G401 (cell line): ENCODE measurements at places on chromosomes 12 and 14. TPM values are rescaled to one million over a fixed set of nuclear protein-coding genes. Genes with fewer than 3 reads are reported as not detected.

GRCh38 chr12:5428332-5429221, 3.3 kb upstream of the NTF3 start:
- peak; percentile 70 for DNase-seq

DNA sequence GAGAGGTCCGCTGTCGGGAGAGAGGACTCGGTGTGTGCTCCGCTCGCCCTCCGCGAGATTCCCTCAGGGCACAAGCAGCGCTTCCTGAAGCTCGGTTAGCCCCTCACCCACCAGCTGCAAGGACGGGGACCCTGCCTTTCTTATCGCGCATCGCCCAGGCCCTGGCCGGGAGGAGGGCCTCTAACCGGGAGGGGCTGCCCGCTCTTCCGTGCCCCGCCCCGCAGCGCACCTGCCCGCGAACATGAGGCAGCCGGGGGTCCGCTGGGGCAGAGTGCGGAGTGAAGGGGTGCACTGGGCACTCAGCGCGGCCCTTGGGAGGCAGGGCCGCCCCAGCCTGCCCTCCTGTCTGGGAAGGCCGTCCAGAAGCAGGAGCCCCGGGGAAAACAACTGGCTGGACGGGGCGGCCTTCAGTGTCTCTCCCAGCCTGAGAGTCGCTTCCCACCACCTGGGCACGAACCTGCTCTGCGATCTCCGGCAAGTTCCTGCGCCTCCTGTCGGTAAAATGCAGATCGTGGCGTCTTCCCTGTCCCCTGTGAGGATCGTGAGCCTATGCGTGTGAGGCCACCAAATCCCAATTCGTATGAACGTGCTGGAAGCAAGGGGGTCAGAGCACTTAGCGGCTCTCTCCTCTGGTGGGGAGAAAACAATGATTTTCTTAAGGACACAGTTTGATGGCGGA, 28.0 kb upstream of the ADIPOR2 start:
- peak; percentile 23 for DNase-seq

- no peak for DNase-seq
Measured at GRCh38 chr12:75437564-75437963, 43.0 kb upstream of the GLIPR1 start.

- DNase-seq = no peak
Measured at GRCh38 chr12:33529810-33530209, 90.2 kb upstream of the SYT10 start.

GRCh38 chr12:71499834-71500233, 60.2 kb downstream of the LGR5 start:
- DNase-seq = no peak

Gene GPR135
- 0.06 and 0.71 TPM in 2 replicates for total RNA-seq

- DNase-seq = no peak
Measured at GRCh38 chr12:34210183-34210582, 187.9 kb downstream of the ALG10 start.

DNA sequence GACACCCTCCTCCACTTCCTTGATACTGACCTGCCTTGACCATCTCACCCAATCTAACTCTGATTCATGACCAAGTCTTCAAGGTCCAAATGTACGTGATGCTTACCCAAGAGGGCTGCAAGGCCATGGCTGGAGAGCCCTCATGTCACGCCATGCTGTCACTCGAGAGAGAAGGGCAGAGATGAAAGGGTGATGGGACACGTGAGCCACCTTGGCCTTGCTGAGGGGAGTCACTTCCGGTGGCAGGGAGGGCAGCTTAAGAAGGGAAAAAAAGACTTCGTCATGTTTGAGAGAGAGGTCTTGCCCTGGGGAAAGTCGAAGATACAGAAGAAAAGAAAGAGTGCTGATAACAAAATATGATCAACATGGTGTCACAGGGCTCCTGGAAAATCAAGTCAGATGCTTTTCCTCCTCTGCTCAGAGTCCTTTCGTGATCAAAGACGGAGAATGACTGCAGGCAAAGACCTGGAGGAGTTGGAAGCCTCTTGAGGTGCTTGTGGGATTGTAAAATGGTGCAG, 3.3 kb upstream of the SCARB1 start:
- DNase-seq = no peak

DNA sequence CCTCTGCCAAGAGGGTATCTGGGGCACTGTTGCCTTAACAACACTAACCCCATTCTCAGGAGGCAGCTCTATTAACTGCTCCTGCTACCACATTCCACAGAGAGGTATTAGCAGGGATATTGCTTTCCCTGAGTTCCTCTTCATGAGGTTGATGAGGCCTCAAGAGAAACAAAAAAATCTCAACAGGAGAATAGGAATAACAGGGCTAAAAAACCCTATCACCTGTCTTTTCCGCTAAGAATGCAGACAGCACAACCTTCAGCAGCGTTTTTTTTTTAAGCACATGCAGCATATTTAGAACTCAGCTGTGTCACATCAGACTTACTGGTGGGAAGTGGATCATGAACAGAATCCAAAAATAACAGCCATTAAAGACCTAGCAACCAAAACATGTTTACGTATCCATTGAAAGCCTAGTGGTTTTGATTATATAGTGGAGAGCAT, 29.2 kb downstream of the ATF7 start:
- DNase-seq = peak; percentile 58

Gene DPF3
- total RNA-seq = not detected in 2 replicates

- no peak for DNase-seq
Measured at GRCh38 chr12:85829391-85829790, 6.8 kb downstream of the RASSF9 start.

Gene BATF
- total RNA-seq = not detected in 2 replicates

- DNase-seq = no peak
Measured at GRCh38 chr12:7001921-7002591, 16.2 kb downstream of the LPCAT3 start.

- no peak for DNase-seq
Measured at GRCh38 chr12:112464605-112465004, 45.9 kb downstream of the PTPN11 start.

- peak; percentile 8 for DNase-seq
Measured at GRCh38 chr12:93361151-93361919, 16.4 kb upstream of the NUDT4 start.

DNA sequence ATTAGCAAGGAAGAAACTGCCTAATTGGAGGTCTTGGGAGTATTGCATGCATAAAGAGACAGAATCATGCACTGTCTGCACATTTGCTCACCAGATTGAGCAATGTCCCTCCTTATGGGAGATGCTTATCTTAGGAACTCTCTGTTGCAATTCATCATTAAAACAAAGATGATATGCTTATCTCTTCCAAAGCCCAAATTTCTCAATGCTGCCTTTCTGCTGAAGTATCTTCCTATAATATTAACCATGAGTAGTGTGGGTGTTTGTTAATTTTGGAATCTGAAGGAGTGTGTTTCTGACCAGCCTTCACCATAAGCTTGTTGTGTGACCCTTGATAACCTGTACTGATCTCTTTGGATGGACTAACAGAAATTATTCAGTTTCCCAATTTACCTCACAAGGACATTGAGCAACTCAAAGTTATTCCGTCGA, 1257.6 kb upstream of the FLRT2 start:
- no peak for DNase-seq

- DNase-seq = no peak
Measured at GRCh38 chr14:101713621-101714349, 47.7 kb upstream of the PPP2R5C start.

DNA sequence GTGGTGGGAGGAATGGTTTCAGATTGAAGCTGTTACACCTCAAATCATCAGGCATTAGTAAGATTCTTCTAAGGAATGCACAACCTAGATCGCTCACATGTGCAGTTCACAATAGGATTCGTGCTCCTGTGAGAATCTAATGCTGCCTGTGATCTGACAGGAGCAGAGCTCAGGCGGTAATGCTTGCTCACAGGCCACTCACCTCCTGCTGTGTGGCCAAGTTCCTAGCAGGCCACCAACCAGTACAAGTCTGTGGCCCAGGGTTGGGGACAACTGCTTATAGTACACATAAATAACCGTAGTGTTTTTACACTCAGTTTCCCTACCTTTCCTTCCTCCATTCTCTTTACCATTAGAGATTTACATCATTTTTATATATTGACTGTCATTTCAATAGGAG, 121.4 kb downstream of the SLCO1B3 start:
- DNase-seq = no peak

- no peak for DNase-seq
Measured at GRCh38 chr12:131385313-131386166, 325.4 kb upstream of the SFSWAP start.

Gene CCDC197
- total RNA-seq = not detected in 2 replicates

DNA sequence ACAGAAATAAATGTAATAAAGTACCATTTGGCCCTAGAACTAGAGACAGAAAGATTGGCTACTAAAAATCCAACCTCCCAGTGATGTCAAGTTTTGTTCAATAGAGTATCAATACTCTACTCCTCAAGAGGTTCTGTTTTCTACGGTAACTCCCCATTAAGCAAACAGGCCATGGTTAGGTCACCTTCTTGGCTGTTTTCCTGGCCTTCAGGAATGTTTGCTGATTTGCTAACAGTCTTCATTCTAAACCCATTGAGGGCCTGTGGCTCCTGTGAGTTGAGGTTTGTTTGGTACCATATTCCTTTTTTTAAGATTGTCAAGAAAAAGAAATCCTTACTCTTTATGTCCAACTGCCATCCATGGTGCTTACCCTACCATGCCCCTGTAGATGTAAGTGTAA, 1022.0 kb upstream of the TMEM132C start:
- DNase-seq = no peak

DNA sequence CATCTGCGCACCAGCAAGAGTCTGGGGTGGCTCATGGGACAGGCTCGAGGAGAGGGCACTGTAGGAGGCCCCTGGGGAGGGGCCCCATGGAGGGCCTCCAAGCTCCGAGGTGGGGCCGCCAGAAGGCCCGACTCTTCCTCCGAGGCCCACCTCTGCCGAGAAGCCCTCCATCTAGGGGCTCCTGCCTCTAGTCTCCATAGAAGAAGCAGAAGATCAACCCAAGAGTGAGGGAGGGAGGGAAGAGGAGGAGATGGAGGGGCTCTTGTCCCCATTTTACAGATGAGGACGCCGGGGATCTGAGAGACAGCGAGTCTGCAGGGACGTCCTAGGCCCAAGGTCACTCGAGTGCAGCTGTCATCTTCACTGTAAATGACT, 41.2 kb downstream of the DIO3 start:
- DNase-seq = no peak

DNA sequence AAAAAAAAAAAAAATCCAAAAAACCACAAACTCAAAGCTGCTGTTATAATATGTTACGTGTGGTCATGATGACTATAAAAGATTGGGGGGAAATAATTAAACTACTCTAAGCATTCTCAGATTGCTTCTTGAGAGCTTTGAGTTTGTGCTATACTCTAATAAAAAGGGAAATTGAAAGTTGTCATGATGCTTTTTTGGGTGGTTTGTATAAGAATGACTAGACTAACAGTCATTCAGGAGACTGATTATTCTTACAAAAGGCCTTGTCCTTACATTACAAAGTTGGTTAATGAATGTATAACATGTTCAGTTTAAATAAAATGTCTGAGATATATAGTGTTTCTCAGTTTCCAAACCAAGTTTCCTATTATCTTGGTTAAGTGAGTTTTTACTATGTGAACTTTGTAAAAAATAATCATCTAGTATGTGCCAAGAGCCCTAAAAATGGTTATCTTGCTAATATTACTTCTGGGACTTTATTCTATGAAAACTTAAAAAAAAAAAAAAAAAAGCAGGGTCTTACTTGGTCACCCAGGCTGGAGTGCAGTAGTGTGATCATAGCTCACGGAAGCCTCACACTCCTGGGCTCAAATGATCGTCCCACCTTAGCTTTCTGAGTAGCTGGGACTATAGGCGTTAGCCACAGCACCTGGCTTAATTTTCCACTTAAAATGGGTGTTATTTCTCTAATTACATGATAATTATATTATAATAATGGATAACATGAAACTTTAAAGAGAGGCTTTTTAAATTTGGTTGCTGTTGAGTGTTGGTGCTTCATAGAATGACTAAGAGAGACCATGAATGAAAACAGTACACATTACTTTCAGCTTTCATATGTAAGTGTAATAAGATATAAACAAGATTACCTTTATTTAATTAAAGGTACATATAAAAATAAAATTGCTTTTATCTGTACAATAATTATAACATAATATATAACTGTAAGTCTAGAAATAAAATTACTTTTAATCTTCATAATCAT, 459.6 kb upstream of the RGS6 start:
- no peak for DNase-seq

DNA sequence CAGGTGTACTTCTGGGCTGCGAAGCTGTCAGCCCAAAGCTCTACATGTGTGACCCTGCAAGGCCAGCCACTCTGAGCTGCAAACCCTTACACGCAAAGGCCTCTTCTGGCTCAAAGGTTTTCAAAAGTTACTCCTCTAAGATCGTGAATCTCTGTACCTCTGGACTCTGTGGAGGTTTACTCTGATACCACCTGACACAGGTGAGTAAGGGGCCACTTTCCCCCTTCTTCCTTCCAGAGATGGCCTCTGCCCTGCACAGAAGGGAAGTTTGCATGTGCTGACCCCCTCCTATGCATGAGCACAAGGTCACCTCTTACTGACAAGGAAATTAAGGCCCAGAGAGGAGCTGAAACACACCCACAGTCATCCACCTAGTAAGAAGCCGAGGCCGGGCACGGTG, 14.5 kb downstream of the ITPK1 start:
- DNase-seq = no peak

Gene PIWIL1
- total RNA-seq = 0.74 and 2.6 TPM in 2 replicates

Gene PRB2
- not detected in 2 replicates for total RNA-seq

DNA sequence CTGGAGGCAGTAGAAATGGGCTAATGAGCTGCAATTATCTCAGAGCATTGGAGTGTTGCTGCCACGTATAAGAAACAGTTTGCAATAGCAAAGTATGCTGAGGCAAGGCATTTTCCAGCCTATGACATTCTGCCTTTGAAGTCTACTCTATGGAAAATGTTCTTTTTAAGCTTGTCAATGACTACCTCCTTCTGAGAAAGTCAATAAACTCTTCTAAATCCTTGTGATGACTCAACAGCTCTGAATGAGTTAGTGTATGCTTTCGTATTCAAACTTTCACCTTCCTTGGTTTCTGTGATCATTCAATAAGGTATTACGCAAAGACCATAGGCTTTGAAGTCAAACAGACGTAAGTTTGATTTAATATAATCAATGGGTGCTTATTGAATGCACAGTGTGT, 111.2 kb downstream of the CAPZA3 start:
- no peak for DNase-seq

DNA sequence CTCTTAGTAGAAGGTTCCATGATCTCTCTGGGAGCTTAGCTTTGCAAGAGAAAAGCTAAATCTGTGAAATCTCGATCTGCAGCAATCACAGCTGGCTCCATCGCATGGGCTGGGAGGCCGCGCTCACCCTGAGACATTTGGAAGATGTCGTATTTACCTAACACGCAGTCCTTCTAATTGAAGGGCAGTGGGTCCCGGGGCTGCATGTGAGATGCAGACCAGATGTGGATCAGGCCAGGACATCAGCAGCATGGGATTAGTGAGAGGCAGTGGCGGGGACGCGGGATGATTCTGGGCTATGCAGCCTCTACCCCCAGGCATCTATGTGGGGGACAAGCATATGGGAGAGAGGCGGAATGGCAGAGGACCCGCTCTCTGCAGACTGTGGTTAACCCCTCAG, 312.4 kb upstream of the RTL1 start:
- no peak for DNase-seq

Gene RASSF8
- total RNA-seq = 10.0 and 13.7 TPM in 2 replicates

GRCh38 chr12:57627501-57628279, 5.3 kb downstream of the B4GALNT1 start:
- no peak for DNase-seq
